ENCODE measurements at places on chromosomes 7 and 10.

GRCh38 chr7:45969940-45970339 lies 48.9 kb upstream of the IGFBP3 start:
- DNase-seq = no peak

DNA sequence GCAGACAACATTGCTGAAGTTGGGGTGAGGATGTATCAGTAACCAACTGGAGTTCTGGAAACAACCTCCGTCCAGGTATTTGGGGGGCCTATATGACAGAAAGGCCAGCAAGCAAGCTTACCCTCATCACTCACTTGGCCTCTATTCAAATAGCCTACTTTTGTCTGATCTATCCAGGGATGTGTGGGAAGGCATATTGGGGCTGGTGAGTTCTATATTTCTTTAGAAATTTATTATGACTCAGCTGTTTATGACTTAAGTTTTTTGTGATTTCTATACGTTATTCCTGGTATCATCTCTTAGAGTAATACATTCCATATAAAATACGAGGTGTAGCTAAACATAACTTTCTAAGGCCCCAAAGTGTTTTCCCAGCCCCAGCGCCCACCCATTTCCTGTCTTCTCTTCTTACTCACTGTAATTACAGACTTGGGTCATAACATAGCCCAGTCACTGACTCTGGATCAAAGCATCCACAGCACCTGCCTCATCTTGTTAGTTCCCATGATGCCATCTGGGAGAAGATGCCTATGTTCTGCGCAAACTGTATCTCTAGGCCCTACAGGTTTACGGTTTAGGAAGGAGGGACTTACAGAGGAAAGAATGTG lies 18.1 kb downstream of the GARS1 start:
- DNase-seq = no peak

DNA sequence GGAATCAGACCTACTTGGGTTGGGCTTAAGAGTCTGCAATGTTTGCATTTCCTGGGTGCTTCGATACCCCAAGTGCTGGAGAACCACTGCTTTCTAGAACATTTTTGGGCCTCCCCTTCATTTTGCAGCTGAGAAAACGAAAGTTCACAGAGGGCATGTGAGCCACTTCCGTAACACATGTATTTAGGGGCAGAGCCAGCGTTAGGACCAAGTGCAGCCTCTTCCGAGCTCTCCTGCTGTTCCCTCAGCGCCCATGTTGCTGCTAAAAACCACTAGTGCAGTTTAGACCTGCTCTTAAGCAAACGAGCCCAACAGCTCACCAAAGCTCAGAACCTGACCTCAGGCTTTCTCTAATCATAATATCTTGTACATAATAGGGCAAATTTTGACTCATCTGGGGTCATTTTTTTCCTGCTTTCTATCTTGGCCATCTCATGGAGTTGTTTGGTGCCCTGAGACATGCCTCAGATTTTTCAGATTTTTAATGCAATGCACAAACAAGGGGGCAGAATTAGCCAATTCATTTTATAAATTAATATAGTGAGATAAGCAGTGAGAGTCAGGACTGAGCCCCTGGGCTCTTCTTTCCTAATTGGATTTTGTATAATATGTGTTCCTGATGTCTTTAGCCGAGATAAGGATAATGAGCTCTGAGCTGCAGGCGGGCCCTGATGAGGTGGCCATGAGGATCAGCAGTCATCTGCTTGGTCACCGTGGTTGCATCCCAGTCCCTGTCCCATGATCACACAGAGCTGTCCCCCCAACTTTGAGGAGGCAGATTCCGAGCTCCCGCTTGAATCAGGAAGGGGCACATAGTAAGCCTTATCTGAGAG lies 12.9 kb downstream of the BAG3 start:
- no peak for DNase-seq

GRCh38 chr10:119268871-119269506 lies 61.6 kb downstream of the GRK5 start:
- no peak for DNase-seq

DNA sequence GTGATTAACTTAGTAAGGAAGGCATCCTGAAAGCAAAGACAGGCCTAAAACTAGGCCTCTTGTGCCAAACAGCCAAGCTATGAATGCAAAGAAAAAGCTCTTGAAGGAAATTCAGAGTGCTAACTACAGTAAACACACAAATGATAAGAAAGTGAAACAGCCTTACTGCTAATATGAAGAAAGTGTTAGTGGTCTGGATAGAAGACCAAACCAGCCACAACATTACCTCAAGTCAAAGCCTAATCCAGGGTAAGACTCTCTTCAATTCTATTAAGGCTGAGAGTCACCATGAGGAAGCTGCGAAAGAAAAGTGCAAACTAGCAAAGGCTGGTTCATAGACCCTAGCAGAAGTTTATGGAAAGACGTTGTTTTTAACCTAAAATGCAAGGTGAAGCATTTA lies 66.0 kb downstream of the IPMK start:
- DNase-seq = no peak

DNA sequence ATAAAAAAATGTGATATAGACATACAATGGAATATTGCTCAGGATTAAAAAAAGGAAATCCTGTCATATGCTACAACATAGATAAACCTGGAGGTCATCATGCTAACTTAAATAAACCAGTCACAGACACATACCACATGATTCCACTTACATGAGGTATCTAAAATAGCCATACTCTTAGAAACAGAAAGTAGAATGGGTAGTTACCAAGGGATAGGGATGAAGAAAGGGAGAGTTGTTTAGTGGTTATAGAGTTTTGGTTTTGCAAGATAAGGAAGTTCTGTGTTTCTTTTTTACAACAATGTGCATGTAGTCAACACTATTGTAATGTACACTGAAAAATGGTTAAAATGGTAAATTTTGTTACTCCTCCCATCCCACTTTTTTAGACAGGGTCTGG lies 30.5 kb downstream of the BICC1 start:
- DNase-seq = no peak

- DNase-seq = no peak
Observed at GRCh38 chr7:36208426-36208825, 55.4 kb downstream of the EEPD1 start.
